ENCODE measurements at places on chromosomes 1 and 21.
A peak's percentile ranks its signal among the peaks of the same experiment; 100 is the strongest.

DNA sequence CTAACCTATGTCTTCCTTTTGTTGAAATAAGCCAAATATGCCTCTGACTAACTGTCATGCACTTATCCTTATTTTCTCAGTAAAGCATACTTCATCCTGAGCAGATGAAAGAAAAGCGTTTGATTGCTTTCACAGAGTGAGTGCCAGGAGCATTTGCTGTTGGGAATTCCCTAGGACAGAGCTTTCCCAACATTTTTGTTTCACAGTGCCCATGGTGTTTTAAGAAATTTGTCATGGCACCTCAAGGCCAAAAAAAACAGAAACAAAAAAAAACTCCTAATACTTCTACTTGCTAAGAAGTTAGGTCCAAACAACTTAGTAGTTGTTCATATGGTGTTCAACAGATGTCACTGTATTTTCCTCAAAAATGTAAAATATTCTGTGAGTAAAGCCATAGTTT is 120.8 kb upstream of the BMP8A start:
- DNase-seq: no peak

DNA sequence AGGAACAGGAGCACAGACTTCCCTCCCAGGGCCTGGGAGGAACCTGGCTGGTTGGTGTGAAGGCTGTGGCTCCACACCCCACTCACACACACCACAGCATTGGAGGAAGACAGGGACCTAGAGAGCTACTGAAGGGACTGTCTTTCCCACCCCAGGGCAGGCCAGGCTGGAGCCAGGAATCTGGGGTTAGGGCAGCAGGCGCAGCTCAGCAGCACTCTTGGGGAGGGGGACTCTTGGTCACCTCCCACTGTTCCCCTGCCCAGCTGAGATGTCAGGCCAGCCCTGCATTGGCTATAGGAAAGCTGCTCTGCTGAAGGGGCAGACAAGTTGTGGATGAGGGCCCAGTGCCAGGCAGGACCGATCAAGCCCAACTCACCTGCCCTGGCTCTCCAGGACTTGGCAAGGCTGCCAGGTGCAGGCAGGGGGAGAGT is 1.6 kb upstream of the PLEKHA6 start:
- DNase-seq: no peak

DNA sequence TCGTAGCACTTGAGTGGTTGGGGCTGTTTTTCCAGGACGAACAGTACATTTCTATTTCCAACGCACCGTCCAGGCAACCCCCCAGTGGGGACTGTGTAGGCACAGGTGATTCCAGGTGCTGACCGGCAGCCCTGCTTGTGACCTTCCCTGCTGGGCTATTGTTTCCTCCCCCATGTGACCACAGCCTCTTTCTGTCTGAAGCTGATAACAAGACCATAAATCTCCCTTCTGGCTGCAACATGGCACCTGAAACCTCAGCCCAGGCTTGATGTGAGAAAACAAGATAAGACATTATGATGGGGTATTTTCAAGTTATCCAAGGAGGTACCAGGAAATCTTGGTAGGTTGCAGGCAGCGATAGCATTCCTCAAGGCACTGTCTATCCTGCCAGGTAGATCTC is 48.2 kb downstream of the HLX start:
- no peak for DNase-seq

- no peak for DNase-seq
Measured at GRCh38 chr1:112319371-112320040, 76.5 kb upstream of the CTTNBP2NL start.

DNA sequence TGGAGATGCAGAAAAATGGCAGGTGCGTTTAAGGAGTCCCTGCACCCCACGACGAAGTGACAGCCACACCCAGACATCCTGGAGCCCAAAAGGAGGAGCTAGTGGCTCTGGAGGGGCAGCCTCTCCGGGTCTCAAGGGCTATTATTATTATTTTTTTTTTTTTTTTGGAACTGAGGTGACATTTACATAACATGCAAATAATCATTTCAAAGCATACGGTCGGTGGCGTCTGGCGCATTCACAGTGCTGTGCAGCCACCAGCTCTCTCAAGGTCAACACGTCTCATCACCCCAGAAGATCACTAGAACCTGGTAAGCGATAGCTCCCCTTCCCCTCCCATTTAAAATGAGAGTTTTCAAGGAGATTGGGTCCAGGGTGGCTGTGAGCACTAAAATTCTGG is 67.5 kb upstream of the PDE9A start:
- DNase-seq: no peak

DNA sequence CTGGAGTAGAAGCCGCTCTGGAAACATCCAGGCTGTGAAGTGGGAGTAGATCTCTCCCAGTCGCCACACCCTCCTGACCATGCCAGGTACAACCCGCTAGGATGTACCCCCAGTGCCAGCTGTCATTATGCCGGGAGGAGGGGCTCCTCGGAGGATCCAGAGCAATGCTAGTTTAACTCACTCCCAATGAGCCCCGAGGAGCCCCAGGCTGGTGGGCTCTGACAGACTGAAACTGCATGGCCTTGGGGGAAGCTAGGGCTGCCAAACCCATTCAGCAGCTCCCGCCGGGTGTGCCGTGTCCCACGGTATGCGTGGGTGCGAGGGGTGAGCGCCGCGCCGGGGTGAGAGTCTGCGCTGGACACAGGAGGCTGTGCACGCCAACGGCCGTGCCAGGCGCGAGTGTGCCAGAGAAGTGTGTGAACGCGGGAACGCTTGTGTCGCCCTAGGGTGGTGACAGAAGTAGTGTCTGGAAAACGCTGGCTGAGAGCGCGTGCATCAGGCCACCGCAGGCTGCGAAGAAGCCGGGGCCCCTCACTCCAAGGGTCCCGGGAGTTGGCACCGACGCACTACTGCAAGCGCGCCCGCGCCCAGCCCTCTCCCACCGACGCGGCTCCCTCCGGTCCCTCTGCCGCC is 177.1 kb upstream of the EDN2 start:
- DNase-seq: no peak

GRCh38 chr1:38269923-38270848 is 223.6 kb upstream of the POU3F1 start:
- DNase-seq: no peak

GRCh38 chr1:53728702-53729455 is 10.1 kb downstream of the GLIS1 start:
- no peak for DNase-seq

DNA sequence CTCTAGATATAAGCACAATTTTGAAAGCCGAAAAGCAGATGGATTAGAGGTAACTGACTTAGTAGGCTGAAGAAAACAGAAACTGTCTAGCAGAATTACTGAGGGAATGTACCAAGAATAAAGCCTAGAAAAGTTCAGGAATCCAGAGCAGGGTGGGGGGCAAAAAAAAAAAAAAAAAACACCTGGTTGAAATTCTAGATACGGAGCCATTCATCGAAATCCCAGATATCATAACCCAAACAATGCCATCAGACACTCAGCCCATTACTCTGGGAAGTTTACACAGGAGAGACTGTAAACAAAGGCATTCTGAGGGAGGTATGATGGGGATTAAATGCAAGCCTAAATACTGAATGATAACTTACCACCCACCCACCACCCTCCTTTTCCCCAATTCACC is 45.6 kb downstream of the ENAH start:
- no peak for DNase-seq

DNA sequence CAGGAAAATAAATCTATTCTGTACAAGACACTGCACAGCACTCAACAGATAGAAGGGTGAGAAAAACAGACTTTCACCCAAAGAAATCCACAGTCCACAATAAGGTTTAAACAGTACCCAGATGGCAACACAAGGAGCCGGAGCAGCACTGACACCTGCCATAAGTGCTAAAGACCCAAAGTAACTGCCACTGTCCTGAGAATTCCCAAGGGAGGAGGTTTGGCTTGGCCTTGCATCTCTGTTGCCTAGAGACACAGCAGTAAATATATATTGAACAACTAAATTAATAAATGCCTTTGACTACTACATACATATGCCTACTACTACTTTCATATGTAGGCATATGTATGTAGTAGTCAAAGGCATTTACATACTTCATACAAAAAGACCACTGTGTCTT is 68.0 kb downstream of the VAV3 start:
- DNase-seq: peak; percentile 20

GRCh38 chr1:62131093-62131725 is 63.4 kb upstream of the L1TD1 start:
- DNase-seq: peak; percentile 76

All from NCI-H446 (cell line).